ENCODE measurements at places on chromosomes 11 and 22.

GRCh38 chr11:104366321-104366734 is 202.4 kb upstream of the PDGFD start:
- no peak for DNase-seq

DNA sequence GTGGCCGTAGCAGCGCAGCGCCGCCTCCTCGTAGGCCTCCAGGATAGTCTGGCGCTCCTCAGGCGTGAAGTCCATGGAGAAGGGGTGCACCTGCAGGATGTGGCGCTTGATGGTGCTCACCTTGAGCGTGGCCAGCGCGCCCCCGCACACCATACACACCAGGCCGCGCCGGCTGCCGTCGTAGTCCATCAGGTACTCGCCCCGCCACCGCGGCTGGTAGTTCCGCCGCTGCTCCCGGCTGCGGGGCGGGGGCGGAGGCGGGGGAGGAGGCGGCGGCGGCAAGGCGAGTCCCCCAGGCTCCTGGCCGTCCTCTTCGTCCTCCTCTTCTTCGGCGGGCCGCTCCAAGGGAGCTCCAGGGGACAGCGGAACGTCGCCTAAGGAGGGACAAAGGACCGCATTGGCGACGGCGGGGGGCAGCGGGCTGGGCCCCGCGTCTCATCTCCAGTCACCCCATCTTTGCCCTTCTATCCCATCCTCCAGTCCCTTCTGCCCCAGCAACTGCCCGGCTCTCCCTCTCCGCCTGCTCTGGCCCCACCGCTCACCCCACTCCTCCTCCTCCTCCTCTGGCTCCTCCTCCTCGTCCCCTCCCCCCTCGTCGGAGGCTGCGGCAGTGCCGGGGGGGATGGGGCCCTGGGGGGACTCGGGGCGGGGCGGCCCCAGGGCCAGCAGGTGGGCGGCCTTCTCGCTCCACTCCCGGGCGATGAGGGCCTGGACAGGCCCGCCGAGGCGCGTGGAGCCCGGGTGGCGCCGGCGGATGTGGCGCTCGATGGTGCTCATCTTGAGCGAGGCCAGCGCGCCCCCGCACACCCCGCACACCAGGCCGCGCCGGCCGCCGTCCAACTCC is 4.9 kb downstream of the ZFTA start:
- DNase-seq: no peak

DNA sequence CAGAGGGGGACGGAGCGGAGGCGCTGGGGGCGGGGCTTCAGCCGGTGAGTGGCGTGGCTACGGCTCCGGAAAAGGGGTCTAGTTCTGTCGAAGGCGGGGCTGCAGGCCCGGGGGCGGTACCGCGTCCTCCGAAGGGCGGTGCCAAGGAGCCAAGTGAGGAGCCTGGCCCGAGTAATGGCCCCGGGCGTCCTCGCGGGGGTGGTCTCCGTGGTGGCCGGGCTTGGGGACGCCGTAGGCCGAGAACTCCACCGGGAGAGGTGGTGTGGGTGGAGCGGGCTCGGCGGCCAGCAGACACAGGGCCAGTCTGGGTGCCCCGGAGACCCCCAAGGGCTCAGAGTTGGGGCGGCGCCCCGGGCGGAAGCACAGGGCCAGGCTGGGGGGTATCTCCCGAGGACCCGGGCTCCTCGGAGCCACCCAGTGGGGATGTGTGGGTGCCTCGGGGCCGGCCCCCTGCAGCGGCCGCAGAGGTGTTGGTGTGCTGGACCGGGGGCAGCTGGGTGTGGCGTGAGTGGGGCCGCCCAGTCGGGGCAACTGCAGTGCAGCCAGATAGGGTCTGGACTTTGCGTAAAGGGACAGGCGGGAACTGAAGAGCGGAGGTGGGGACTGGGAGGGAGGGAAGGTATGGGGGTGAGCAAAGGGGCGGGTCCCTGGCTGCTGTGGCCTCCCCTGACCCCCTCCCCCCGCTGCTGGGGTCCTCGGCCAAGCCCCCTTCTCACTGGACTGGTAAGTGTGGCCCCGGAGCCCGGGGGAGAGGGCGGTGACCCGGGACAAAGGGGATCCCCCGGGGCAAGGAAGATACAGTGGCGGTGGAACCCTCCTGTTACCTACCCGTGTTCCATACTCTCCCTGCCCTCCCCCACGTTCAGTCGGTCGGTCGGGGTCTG is 838 bp downstream of the FKBP2 start:
- DNase-seq: peak; percentile 80

DNA sequence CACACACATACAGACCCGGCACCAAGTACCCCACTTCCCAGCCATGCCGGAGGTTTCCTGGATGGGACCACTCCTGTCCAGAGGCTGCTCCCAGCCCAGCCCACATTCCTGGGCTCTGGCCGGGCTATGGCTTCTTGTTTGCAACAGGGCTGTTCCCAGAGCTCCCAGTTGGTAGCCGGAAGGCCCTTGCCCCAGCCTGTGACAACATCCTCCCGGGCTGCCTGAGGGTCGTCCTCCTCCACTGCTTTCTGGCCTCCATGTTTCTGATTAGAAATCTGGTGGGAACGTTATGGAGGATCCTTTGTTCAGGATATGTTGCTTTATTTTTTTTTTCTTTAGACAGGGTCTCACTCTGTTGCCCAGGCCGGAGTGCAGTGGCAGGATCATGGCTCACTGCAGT is 952 bp upstream of the CYP2D6 start:
- DNase-seq: no peak

DNA sequence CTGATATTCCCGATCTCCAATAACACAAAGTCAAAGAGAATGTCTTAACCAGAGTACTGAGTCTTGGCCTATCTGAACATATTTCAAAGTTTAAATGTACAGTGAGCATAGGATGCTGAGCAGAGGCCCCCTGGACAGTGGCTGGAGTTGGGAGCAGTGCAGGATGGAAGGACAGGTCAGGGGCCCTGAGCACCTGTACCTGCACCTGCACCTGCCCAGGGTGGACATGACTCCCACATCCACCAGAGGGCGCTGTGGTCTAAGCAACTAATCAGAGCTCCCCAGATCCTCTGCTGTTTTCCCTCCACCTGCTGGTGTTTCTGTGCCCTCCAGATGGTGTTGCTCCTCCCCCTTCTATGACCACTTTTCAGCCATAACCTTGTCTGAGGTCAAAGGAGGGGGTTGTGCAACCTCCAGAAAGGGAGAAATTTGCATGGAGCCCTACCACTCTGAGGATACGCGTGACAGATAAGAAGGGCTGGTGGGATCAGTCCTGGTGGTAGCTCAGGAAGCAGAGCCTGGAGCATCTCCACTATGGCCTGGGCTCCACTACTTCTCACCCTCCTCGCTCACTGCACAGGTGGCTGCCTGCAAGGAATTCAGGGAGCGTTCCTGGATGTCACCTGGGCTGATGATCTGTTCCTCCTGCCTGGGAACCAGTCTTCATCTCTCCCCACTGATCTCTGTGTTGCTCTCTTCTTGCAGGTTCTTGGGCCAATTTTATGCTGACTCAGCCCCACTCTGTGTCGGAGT is 49.1 kb upstream of the VPREB1 start:
- DNase-seq: peak; percentile 38

DNA sequence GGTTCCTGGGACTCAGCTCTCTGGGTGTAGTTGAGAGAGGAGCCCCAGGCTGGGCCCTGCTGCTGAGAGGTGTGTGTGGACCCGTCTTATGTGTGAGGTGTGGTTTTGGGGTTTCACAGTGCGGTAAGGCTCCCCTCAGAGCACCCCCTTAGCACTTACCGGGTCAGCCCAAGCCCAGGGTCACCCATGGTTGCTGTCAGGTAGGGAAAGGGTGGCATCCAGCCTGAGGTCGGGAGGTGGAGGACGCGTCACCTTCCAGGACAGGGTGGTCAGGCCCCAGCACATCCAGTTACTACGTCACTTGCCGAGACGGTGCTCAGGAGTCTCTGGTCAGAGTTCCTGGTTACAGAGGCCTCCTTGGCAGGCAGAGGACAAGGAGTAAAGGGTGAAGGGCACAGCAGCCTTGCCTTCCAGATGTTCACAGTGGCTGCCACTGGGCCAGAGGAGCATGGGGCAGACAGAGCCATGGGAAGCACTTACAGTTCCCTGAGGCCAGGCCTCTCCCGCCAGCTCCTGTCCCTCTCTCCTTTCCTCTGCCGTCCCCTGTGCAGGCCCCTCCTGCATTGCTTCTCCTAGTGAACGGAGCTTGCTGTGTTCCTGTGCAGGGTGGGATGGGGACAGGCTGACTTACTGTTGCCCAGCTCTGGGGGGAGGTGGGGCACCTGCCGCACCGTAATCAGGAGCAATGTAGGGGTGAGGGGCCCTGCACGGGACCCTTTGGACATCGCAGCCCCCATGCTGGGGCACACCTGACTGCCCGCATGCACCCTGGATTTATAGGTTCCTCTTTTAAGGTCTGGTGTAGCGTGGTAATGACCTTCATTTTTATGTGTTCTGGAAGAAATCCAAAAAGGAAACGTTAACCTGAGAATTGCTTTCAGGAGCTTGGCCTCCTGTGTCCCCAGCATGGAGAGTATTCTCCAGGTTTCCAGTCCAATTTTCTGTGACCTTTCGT is 285.9 kb downstream of the TBC1D22A start:
- DNase-seq: no peak

- peak; percentile 38 for DNase-seq
Measured at GRCh38 chr11:35662649-35663407, at the start of gene TRIM44. TRIM44 (plus strand) TSS chr11:35662775; CDS start chr11:35663112, 337 bp downstream.

GRCh38 chr22:21448627-21449416 is 18.4 kb upstream of the TMEM191C start:
- no peak for DNase-seq

DNA sequence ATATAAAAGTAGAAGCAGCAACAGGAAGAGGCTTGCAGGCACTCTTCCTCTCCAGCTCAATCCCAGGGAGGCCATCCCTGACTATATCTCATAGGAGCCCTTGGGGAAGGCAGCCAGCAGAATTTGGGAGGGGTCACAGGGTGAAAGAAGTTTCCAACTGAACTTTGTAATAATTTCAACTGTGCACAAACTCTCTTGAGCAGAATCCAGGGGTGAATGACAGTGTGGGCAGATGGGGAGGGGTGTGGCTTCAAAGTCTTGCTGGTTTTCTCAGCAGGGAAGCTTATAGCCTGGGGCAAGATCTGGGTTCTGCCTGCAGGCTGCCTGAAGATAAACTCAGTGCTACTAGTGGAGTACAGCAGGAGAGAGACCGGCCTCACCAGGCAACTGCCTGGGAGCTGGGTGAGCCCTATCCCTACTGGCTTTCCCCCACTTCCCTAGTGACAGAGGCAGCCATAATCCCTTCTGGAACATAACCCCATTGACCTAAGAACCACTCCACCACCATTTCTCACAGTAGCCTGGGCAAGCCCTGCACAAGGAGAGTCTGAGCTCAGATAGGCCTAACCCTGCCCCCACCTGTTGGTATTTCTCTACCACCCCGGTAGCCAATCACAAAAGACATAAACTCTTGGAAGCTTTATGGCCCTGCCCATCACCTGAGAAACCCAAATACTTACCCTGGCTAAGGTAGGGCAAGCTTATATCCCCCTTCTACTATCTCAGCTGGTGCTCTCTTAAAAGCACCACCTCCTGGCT is 17.8 kb upstream of the TTC12 start:
- peak; percentile 21 for DNase-seq

DNA sequence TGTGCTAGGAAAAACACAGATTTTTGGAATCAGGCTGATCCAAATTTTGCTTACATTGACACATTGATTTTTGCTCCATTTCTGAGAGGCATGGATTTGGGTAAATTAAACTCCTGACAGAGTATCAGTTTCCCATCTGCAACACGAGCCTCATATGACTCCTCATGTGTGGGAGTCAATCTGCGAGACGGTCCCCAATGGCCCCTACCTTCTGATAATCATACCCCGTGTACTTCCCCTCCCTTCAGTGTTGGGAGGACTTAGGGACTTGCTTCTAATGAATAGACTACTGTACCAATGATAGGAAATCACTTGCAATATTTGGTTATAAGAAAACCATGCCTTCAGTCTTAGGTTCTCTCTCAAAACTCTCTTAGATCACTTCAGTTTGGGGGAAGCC is 302.7 kb downstream of the ETS1 start:
- DNase-seq: no peak

- DNase-seq: no peak
Measured at GRCh38 chr11:115636753-115637527, 132.7 kb upstream of the CADM1 start.

GRCh38 chr11:128934926-128935325 is 7.7 kb downstream of the TP53AIP1 start:
- no peak for DNase-seq

DNA sequence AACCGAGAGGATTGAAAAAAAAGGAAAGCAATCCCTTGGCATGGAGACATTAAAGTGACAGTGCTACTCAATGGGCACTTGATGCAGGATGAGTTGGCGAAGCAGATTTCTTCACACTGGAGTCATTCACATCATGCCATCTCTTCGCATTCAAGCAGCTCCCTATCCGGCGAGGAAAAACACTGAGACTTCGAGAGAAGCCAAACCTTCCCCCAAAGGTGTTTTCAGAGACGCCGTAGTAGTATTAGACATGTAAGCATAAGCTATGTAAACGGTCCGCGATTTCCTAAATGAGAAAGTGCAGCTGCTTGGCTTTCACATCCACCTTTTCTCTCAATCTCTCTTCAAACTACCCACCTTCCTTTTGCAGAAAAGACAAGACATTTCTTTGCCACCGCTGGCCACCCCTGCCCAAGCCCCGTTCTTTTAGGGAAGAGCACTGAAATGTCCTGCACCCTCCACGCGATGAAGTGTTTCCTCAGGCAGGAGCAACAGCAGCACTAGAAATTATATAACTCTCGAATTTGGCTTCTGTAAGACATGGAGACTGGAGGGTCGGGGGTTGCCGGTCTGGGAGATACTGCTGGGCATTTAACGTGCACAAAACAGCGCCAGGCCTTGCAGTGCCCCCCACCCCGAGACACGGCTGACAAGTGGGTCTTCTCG is at the start of gene DLG2:
Gene DLG2 (minus strand): TSS at position 13 of the 666 bp plus-strand sequence.
- DNase-seq: no peak

DNA sequence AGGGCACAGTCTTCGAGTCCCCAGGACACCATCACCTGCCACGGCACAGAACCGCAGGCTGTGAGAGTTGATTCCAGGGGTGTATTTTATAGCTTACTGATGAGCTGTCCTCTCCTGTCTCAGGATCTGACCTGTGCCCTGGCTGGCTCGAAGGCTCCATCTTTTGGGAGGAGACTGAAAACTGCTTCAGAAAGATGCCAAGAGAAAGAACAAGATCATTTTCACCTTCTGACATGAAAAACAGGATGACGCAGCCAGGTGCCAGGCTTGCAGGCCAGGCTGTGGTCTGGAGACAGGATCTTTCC is 2.2 kb downstream of the MRGPRD start:
- no peak for DNase-seq

GRCh38 chr11:12441231-12441861 is 64.0 kb downstream of the PARVA start:
- DNase-seq: peak; percentile 14

- no peak for DNase-seq
Measured at GRCh38 chr11:2187280-2187707, 15.7 kb upstream of the TH start.

DNA sequence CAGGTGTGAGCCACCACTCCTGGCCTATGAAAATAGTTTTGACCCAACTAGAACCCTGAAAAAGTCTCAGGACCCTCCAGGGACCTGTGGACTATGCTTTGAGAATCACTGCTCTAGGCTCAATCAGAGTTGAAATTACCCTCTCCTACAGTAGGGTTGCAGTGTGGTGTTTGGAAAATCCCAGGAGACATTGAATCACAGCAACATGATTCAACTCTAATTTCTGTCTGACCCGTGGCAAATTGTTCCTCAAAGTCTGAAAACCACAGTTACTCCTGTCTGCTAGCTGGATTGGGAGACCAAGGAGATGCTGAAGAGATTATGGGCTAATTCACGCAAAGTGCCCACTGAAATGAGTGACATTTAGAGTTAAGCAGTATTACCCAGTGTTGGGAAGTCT is 5.4 kb upstream of the MTMR3 start:
- no peak for DNase-seq

Measured in DMS 273 treated with DMSO at 0.1 percent for 48 hours (cell line).